ENCODE measurements at places on chromosomes 7 and 10. TPM values are rescaled to one million over a fixed set of nuclear protein-coding genes. Genes with fewer than 3 reads are reported as not detected.

DDX50 gene
- 19.5 TPM for polyA plus RNA-seq

GIMAP2 gene
- 0.23 TPM for polyA plus RNA-seq

C10orf67 gene
- not detected for polyA plus RNA-seq

DNA sequence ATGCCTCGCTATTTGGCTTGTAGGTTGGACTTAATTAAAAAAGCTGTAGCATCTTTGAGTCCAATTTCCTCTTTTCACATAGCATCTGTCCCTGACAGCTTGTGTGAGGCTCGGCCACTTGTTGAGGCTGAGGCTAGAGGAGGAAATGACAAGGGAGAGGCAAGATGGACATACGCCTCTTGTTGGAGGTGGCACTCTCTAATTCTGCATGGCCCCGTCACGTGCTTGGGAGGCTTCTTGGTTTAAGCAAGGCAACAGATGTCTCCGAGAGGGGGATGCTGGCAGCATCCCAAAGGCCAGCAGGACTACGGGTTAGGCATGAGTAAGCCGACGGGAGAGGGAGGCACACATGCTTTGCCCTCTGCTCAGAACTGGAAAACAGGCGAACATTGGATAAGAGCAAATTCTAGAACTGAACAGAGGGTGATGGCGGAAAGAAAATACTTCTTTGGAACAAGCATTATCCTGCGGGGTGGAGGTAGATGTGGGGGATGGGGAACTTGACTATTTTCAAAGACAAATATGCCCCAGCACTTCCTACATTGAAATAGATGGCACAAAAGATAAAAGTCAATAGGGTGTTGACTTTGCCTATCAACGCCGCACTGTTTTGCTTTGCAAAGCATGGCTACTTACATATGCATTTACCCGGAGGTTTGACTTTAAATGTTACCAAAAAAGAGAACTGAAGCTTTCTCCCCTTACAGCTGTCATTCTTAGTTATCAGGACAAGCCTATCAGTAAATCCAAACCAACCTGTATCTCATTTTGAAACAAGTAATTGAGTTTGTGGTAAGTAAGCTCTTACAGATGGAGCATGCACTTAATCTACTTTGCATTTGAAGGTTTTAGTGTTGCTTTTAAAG is 94.8 kb downstream of the CHN2 start:
- DNase-seq: no peak
- H3K4me3 ChIP-seq: no peak overlapping the region
- H3K36me3 ChIP-seq: no peaks in the 10 kb centered on the region
- no peaks in the 10 kb centered on the region for H3K27me3 ChIP-seq
- peaks cover 15% of the 10 kb centered on the region for H3K4me1 ChIP-seq

GRCh38 chr7:36083626-36084380 is 69.3 kb upstream of the EEPD1 start:
- H3K27ac ChIP-seq: no peak overlapping the region
- no peak for DNase-seq
- no peaks in the 10 kb centered on the region for H3K4me1 ChIP-seq
